Karpas-422 (cell line): ENCODE measurements at places on chromosomes 2 and 18. TPM values are rescaled to one million over a fixed set of nuclear protein-coding genes. Genes with fewer than 3 reads are reported as not detected.

MEIS1 gene
- total RNA-seq = 32.5 and 35.3 TPM in 2 replicates

DNA sequence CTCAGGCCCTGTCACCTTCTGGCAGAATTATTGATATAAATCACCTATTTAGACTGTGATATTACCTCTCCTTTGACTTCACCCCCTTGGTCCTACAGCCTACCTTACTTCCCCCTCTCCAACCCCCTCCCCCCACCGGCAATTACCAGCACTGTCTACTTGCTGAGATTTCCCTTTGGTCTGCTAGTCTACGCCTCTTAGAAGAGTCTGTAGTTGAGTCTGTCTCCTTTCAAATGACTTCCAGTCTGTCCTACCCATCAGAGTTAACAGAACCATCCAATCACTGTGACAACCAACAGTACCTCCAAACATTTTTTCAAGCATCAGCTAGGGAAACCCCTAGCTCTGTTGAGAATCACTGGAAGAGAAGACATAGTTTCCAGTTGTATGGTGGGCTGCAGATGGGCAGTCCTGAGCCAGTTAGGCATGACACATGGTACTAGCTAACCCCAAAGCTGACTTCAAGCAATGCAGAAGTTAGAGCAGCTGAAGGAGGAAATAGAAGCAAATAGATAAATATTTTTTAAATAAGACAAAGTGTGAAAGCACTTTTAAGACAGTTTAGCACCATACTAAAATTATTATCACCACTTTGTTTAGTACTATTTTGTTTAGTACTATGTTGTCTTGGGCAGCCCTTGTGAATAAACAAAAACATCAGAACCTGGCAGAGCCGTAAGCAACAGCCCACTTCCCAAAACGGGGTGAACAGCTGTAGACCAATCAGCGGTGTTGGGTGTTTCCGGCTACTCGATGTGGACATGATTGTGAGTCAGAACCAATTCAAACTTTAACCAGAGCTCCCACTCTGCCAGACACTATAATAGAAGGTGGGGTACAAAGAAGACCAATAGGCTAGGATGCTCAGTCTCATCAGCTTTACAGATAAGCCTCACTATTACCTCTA is 2.7 kb upstream of the ASNSD1 start:
- H3K27ac ChIP-seq = no peak overlapping the region
- no peaks in the 10 kb centered on the region for H3K27me3 ChIP-seq
- peaks cover 17% of the 10 kb centered on the region for H3K4me1 ChIP-seq
- DNase-seq = no peak

DNA sequence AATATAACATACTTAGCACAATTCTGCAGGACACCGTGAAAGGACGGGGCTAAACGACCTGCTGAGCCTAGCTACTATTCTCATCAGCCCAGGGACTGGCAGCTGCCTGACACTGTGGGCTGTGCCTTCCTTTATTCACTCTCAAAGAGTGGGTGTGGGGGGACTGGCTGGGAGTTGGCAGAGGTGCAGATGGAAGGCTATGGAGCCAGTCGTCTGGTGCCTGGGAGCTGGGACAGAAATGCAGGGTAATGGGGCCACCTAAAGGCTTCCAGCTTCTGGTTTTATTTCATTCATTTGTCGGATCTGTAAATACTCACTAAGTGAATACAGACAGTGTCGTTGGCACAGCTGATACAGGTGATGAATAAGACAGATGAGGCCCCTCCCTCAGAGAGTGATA is 56.0 kb upstream of the NFU1 start:
- H3K27me3 ChIP-seq = no peaks in the 10 kb centered on the region
- no peaks in the 10 kb centered on the region for H3K36me3 ChIP-seq
- H3K4me1 ChIP-seq = no peaks in the 10 kb centered on the region
- H3K27ac ChIP-seq = no peak overlapping the region
- DNase-seq = no peak
- no peak overlapping the region for H3K4me3 ChIP-seq

- no peaks in the 10 kb centered on the region for H3K36me3 ChIP-seq
- DNase-seq = peak; percentile 70
- H3K27me3 ChIP-seq = no peaks in the 10 kb centered on the region
Observed at GRCh38 chr2:161946489-161947107, 127.4 kb downstream of the DPP4 start.

CCDC121 gene
- total RNA-seq = 1.2 and 2.9 TPM in 2 replicates

GRCh38 chr2:67923696-67924095 is 139.1 kb downstream of the C1D start:
- no peak for DNase-seq
- no peaks in the 10 kb centered on the region for H3K4me1 ChIP-seq
- no peak overlapping the region for H3K27ac ChIP-seq

DNA sequence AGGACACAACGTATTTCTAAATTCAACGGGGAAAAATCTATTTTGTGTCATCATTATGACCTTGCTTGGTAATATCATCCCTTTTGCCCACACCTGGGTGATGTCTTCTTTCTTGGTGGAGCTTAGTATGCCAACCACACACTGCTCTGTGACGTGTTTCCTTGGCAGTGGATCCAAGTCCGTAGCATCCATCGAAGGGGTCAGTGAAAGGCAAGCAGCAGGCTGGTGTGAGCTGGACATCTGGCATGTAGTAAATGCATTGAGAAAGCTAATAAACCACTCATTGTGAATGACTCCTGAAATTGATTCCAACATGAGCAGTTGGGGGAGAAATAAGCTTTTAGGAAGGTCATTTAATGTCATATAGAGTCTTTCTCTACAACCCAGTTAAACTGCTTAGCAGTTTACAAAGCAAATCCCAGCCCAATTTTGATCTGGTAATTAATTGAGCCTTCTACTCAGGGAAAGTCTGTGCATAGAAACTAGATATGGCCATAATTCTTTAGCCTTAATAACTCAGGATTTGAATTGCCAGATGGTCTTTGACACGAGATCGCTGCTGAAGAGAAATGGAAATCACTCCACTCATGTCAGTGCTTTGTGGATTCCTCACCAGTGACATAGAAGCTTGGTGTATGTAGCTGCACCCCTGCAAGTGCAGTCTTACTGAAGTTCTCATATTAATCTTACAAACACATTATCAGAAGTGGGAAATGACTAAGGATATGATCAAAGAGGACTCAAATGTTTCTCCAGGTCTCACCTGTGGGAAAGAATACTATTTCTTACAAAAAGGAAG is 494.8 kb downstream of the CMPK2 start:
- H3K27ac ChIP-seq = no peak overlapping the region
- no peaks in the 10 kb centered on the region for H3K4me1 ChIP-seq
- no peak for DNase-seq
- no peaks in the 10 kb centered on the region for H3K27me3 ChIP-seq
- H3K4me3 ChIP-seq = no peak overlapping the region

DNA sequence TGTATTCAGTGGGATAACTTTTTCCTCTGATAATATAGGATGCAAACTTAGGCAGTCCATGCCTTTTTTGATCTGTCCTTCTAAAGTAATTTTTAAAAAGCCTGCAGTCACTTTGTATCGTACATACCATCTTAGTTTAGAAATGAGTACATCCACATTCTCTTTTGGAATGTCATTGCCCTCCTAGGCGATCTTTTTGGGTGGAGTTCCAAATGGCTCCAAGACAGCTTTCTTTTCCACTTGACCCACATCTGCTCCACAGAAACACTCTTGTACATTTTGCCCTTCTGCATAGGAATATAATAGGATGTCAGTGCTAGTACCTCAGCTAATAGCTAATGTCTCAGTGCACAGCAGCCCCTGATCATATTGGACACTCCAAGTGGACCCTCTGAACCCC is 21.8 kb upstream of the HTR2B start:
- H3K4me3 ChIP-seq = no peak overlapping the region
- H3K4me1 ChIP-seq = peaks cover 11% of the 10 kb centered on the region
- H3K27me3 ChIP-seq = no peaks in the 10 kb centered on the region
- H3K27ac ChIP-seq = no peak overlapping the region

DNA sequence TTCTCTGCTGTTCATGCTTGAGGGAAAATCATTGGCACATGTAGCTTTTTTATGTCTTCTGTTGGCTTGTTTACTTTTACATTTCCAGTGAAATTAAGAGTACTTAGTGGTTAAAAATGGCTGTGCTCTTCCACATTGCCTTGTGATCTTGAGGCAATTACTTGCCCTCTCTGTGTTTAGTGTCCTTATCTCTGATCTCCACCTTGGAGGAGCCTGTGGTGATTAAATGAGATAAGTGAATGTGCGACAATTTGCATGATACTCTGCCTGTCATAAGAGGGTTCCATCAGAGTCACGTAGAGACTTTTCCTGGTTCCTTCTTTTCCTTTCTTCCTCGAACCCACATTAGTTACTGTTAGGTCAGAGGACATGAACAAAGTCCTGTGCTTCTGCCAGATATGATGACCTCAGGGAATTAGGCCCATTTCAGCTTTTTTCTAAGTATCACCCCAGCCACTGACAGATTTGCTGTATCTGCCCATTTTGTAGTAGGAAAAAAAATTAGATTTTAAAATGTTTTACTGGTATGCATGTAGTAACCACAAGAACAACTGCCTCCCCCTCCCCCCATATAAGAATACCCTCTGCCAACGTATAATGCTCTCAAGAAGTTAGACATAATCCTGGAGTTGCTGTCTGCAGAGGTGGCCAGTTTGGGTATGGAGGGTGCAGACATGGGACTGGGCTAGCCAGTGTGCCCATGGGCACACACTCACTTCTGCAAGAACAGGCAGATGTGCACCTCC is 51.9 kb downstream of the TET3 start:
- H3K4me1 ChIP-seq = peaks cover 60% of the 10 kb centered on the region
- H3K36me3 ChIP-seq = no peaks in the 10 kb centered on the region
- no peak for DNase-seq
- H3K4me3 ChIP-seq = peak overlapping the region; percentile 25; the same call in 1 of the 2 replicates
- no peaks in the 10 kb centered on the region for H3K27me3 ChIP-seq

- H3K4me1 ChIP-seq = peaks cover 14% of the 10 kb centered on the region
- H3K27ac ChIP-seq = no peak overlapping the region
- no peak overlapping the region for H3K4me3 ChIP-seq
- no peak for DNase-seq
Observed at GRCh38 chr2:121638333-121638732, 10.9 kb downstream of the CLASP1 start.

DNA sequence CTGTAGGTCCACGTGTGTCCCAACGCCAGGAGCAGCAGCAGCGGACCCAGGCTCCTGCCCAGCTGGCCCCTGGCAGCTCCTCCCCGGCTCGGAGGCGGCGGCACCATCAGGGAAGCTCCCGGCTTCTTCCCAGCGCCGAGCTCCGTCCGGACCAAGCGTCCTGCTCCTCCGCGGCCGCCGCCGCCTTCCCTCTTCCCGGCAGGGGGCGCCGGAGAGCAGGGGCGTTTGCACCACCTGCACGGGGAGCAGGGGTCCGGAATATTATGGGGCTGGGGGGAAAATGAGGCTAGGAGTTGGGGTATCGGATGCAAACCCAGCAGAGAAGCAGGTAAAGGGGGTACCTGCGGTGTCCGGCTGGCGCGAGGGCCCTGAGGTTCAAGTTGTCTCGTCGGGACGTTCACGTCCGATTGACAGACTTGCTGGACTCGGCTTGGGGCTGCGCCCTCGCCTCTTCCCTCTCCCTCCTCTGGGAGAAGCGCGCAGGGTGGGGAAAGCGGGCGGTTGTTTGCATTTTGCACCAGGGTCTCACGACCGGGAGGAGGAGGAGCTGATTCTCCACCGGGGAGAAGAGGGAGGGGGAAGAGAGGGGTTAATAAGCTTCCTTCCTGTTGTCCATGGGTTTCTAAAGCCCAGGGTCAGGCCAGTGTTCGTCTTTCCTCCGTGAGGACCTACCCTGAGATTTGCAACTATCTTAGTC is at the start of gene CCBE1:
Gene CCBE1 (minus strand): TSS at position 188 of the 697 bp plus-strand sequence.
- H3K36me3 ChIP-seq = no peaks in the 10 kb centered on the region
- no peaks in the 10 kb centered on the region for H3K27me3 ChIP-seq
- no peak within 1 kb of the TSS for H3K27ac ChIP-seq
- no peak within 1 kb of the TSS for H3K4me3 ChIP-seq
- no peaks in the 10 kb centered on the region for H3K4me1 ChIP-seq

DNA sequence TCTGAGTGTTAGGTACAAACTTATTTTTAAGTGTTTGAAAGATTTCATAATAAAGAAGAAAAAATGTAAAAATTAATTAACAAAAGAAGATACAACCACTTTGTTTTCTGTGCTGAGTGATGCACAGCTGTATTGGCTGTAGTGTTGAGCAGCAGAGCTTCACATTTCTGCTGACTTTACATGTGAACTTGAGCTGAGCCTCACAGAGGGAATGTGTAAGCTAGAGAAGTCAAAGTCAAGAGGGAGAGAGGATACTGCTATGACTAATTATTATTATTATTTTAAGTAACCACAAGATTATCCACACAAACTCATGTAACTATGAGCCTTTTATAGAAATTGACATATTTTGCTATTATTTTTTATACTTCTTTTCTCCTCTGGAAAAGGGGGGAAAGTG is 159.1 kb upstream of the ZSWIM2 start:
- no peak overlapping the region for H3K27ac ChIP-seq
- H3K4me1 ChIP-seq = no peaks in the 10 kb centered on the region
- H3K27me3 ChIP-seq = no peaks in the 10 kb centered on the region
- no peaks in the 10 kb centered on the region for H3K36me3 ChIP-seq
- DNase-seq = no peak
- H3K4me3 ChIP-seq = no peak overlapping the region

- no peaks in the 10 kb centered on the region for H3K27me3 ChIP-seq
- no peak for DNase-seq
- H3K36me3 ChIP-seq = no peaks in the 10 kb centered on the region
Observed at GRCh38 chr2:39981883-39982311, 202.8 kb upstream of the THUMPD2 start.

DNA sequence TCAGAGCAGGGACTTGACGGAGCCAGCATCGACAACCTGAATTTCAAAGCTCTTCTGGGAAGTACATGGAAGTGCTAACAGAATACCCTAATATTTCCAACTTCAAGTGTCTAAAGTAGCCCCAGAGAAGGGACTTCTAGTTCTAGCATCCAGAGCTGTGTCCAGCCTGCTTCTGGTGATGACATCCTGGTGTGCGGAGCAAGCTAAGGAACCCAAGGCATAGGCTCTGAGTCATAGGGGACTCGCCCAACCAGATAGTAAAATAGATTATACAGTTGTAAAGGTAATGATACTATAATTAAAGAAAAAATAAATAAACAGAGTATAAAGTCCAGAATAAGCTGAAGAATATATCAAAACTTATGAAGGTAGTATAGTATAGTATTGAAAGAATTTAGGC is 108.1 kb upstream of the SERPINE2 start:
- DNase-seq = no peak
- no peaks in the 10 kb centered on the region for H3K4me1 ChIP-seq
- no peaks in the 10 kb centered on the region for H3K27me3 ChIP-seq
- no peak overlapping the region for H3K27ac ChIP-seq
- no peak overlapping the region for H3K4me3 ChIP-seq

DNA sequence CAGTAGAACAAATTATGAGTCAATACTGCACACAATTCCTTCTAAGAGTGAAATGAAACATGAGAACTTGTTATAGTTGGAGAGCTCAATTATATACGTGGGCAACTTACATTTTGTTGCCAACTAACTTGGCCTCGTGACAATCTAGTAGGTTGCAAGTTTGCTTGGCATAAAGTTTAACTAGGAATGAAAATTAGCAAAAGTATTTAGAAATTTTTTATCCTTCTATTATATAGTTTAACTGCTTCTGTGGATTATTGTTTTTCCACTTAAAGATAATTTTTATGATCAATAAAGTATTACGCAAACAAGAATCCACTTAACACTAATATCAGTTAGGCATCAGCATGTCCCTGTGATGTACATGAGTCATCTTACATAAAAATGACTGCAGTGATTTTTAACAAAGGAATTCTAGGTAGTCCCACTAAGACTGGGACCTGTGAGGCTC is 41.1 kb downstream of the FAM124B start:
- no peak overlapping the region for H3K4me3 ChIP-seq
- H3K36me3 ChIP-seq = no peaks in the 10 kb centered on the region
- no peak for DNase-seq
- H3K27ac ChIP-seq = no peak overlapping the region
- H3K27me3 ChIP-seq = no peaks in the 10 kb centered on the region
